ENCODE measurements at places on chromosomes 12 and 14.

GRCh38 chr12:132486576-132486975 lies 3.4 kb upstream of the FBRSL1 start:
- no peak for DNase-seq

- no peak for DNase-seq
These were observed 74.4 kb upstream of the MAP1LC3B2 start for GRCh38 chr12:116484807-116485206.

- no peak for DNase-seq
These were observed 23.0 kb downstream of the ZNF410 start for GRCh38 chr14:73909681-73910080.

- DNase-seq: no peak
These were observed 72.0 kb downstream of the NUMB start for GRCh38 chr14:73386342-73386741.

DNA sequence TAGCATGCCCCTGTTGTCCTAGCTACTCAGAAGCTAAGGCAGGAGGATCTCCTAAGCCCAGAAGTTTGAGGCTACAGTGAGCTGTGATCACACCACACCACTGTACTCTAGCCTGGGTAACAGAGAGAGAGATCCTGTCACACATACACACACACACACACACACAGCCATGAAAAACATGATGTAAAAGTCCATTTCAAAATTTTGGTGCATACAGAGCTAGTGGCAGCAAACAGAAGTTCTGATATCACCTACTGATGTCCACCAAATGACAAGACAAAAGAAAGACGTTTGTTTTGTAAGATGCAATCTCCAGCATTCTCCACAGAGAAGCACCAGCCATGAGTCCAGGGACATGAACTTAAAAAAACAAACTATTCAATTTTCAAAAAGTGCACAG lies 15.9 kb downstream of the AREL1 start:
- no peak for DNase-seq

DNA sequence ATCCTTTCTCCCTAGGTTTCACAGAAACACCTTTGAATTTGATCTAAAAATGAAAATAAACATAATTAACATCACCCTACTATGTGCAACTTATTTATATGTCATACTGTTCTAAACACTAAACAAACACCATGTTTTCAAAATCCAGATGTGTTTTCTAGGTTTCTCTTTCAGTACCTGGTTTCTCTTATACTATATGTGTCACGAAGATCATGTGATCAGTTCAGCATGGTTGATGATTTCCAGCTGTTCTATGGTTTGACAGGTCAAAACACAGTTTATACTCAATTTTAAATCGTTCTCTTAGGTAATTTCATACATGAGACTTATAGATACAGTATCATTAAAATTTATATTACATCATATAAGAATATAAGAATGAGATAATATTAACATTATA lies 373.1 kb downstream of the SOX5 start:
- no peak for DNase-seq

DNA sequence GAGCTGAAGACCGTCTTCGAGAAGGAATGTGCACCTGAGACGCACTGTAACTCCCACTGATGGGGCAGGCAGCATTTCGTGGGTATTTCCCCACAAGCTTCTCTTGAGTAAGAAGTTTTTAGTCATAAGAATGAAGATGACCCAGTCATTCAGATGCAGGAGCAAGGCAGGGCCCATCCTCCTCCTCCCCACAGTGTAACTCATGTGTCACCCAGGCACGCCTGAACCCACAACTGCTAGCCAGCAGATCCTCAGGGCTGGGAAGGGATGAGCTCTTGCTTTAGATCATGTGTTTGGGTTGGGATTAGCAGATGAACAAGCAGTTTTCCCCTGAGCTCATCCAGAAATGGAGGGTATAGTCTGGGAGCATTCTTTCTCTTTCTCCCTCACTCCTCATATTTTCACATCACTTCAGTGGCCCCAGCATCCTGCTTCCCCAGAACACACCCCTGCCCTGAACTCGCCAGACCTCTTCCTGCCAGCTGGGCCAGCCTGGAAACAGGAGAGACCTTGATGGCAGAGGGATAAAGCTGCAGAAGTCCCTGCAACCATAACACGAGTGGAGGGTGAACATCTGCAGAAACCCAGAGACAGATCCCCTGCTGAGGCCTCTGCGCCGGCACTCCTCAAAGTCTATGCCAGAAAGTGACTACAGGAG lies 73.3 kb downstream of the B4GALNT3 start:
- DNase-seq: no peak

GRCh38 chr14:24436355-24437019 lies 6.1 kb downstream of the SDR39U1 start:
- no peak for DNase-seq

DNA sequence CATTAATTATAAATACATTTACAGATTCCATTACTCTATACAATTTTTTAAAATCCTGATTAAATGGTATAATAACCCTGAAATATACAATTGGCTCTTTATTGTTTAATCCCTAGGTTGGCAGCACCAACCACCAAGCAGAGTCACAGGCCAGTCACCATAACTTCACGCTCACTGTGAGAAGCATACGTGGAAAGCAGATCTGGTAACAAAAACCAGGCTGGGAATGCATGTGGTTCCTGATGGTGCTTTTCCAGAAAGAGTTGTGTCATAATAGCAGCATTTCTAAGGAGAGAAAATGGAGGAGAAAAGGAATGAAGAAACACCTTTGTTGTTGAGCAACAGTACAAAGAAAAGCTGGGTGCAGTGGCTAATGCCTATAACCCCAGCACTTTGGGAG lies 66.1 kb downstream of the SIX6 start:
- DNase-seq: no peak

- no peak for DNase-seq
These were observed 200.6 kb upstream of the STXBP6 start for GRCh38 chr14:25250516-25250915.

GRCh38 chr14:103705504-103706284 lies 9.6 kb downstream of the XRCC3 start:
- no peak for DNase-seq

- no peak for DNase-seq
These were observed 96.7 kb downstream of the TSPAN9 start for GRCh38 chr12:3173912-3174311.

- DNase-seq: no peak
These were observed 618.5 kb downstream of the NRXN3 start for GRCh38 chr14:78788467-78789360.

DNA sequence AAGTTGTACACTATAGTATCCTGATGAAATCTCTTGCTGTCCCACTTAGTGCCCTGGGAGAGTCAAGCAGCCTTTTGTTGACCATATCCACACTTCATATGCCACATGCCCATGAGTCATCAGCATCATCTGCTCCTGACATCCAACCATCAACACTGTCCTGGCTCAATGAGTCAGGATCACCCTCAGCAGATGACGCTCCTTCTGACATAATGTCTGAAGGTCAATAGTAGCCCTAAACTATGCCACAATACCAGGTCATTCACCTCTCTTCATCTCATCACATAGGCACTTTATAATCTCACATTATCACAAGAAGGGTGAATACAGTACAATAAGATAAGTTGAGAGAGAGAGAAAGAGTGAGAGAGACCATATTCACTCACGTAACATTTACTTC lies 369.0 kb upstream of the FAR2 start:
- no peak for DNase-seq

DNA sequence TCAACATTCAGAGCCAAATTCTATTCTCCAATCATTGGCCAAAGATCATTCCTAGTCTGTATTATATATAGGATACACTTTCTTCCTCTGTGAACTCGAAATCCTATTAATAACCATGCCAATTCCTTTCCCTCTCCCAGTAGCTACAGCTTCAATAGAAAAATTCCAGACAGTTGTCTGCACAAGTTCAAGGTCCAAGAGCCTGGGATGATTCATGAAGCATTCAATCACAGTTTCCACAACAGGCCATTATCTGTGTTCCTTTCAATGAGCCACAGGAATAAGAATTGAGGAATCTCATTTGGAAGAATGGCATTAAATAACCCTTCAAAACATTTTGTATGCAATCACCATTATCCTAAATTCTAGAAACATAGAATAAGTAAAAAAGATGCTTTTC lies 437.4 kb downstream of the RMST start:
- DNase-seq: no peak

- no peak for DNase-seq
These were observed 215.8 kb downstream of the PHLDA1 start for GRCh38 chr12:75815756-75816155.

DNA sequence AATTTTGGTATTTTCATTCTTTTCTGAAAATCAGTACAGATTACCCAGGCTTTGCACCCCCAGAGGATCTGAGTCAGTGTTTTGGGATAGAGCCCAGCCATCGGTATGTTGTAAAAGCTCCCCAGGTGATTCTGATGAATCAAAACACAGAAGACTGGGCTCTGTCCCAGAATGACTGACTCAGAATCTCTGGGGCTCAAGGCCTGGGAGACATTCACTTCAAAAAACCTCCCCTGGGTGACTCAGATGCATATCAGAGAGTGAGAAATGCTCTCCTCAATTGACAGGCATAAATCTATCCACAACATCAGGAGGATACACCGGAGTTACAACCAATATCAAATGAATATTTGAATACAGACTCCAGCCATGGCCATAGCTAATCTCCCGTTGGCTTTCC lies 32.6 kb downstream of the SLC35F4 start:
- DNase-seq: no peak

- DNase-seq: no peak
These were observed 2.3 kb downstream of the CFL2 start for GRCh38 chr14:34711796-34712712.

- DNase-seq: no peak
These were observed 22.8 kb upstream of the TMEM233 start for GRCh38 chr12:119570771-119571170.

- no peak for DNase-seq
These were observed 69.9 kb downstream of the RASSF3 start for GRCh38 chr12:64680235-64680634.

- no peak for DNase-seq
These were observed 205.0 kb upstream of the CCDC196 start for GRCh38 chr14:66281036-66281776.

GRCh38 chr12:105120551-105120950 lies 13.0 kb downstream of the WASHC4 start:
- DNase-seq: no peak

GRCh38 chr12:49201595-49202295 lies 12.9 kb upstream of the TUBA1A start:
- no peak for DNase-seq

GRCh38 chr14:106875503-106875902 lies 1349.1 kb downstream of the TMEM121 start:
- DNase-seq: peak; percentile 69

GRCh38 chr14:54722791-54723432 lies 156.0 kb downstream of the SAMD4A start:
- no peak for DNase-seq

GRCh38 chr12:118297284-118297683 lies 75.4 kb downstream of the TAOK3 start:
- DNase-seq: no peak

GRCh38 chr12:42759622-42760273 lies 170.2 kb upstream of the PRICKLE1 start:
- DNase-seq: no peak

DNA sequence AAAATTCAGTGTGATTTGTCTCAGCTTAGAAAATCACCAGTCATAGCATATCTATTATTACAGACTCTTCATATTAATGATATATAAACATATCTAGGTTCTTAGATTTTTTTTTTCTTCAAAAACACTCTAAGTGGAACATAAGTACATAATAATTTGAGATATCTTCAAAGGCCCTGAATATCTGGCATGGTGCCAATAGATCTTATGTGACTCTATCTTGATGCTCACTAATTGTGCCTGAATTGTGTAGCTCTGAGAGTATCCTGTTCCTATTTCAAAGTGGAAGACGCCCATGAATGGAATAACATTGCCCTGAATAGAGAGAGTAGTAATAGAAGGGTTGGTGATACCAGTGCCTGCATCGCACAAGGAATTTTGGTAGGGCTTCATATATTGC lies 1312.7 kb upstream of the USP15 start:
- no peak for DNase-seq

DNA sequence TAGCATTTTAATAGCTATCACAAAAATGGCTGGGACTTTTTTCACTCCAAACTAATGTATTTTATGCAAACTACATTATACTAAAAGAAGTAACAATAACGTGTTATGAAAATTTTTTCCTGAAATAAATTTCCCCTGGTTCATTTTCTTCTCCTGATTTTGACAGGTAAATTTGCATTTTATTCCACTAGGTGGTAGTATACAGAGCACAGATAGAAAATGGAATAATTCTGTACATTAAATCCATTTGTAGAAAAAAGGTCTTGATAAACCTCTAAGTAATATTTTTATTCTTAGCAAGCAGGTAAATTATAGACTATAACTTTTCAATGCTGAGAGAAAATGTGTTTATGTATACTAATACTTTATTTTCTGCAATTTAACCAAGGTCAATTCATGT lies 96.5 kb downstream of the BCAT1 start:
- DNase-seq: no peak

GRCh38 chr14:100375266-100375962 lies 52.3 kb downstream of the SLC25A47 start:
- DNase-seq: peak; percentile 89

DNA sequence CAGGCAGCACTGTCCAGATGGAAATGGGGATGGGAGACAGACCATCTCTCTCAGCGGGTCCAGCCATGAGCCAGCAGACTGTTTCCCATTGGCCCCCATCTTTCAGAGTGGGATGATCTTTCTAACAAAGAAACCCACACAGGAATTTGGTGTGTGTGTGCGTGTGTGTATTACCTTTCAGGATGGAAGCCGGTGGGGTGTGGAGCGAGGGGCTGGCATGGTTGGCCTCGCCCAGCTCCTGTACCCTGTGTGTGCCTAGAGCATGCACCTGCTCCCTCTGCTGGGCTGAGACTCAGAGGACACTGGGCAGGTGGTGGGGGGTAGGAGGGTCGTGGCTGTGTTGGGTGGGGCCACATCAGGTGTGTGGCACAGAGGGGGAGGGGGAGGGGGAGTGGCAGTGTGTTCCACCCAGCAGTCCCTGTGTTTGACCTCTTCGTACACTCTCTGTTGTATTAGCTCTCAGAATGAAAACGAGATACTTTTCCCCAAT lies 33.0 kb upstream of the TSPAN9 start:
- DNase-seq: no peak

- DNase-seq: no peak
These were observed 134.0 kb downstream of the SRGAP1 start for GRCh38 chr12:63978519-63978918.

DNA sequence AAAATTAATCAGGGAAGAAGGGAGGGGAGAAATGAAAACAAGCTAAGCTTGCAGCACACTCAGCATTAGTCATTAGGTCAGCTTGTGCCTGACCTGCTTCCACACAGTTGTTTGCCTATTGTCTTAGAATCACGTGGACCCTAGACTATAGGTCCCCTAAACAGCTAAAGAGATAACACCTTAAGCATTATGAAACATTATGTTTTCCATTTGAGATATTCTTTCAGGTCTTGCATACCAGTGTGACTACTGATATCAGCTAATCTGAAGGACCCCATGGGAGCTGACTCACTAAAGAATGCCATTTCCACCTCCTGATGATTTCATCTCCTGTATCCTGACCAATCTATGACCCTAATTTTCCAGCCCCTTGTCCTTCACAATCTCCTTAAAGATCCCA lies 154.1 kb upstream of the FUT8 start:
- no peak for DNase-seq

Measured in activated T-cell treated with anti-CD3 and anti-CD28 coated beads, Interleukin-2, amount 50 U/mL, for 48 hours (primary cell).